ENCODE measurements at places on chromosomes 2 and 18.
A peak's percentile ranks its signal among the peaks of the same experiment; 100 is the strongest.

- DNase-seq, result no peak
These were observed 500.5 kb upstream of the SYT4 start for GRCh38 chr18:43777636-43778304.

DNA sequence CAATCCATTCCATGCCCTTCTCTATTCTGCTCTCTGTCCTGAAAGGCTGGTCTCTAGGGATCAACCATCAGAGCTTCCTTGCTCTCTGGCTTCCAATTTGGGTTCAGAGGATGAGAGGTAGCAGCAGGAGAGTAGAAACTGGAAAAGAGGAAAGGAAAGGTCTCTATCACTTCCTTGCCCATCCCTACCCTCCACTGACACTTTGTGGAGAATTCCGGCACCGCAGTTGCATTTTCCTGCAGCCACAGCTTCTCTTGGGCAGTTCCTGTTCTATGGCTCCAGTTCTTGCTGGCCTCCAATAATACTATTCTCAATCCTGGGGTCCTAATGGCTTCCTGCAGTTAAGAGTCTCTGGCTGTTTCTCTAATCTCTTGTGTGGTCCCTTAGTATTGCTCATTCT, 13.3 kb upstream of the IMPACT start:
- no peak for DNase-seq

DNA sequence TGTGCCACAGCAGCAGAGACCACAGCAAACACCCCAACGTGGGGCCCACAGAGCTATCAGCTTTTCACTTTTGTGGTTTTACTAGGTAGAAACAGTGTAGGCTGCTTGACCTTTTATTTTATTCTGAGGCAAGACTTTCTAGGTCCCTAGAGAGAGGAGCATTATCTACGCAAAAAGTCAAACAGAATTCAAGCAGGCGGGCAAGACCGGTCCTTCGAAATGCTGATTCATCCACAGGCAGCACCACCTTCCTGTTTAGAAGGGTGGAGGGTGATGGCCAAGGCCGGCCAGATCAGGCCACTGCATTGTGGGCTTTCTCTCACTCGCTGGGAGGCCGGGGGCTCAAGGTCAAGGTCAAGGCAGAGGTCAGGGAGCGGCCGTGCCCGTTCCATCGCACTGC, 573.0 kb downstream of the GALR1 start:
- DNase-seq, result no peak

DNA sequence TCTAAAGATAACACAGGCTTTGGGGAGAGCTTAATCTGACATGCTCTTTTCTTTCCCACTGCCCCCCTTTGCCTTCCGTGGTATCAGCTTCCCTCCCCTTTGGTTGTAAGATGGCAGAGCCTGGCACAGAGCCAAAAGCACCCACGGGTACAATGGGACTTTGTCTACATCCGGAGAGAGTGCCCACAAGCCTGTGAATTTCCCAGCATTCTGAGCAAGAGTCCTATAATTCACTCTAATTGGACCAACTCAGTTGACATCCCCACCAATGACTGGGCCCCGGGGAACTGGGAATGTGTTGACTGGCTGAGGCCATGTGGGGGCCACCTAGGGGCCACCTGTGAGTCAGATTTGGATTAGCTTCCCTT, 20.1 kb upstream of the C2orf72 start:
- peak; percentile 86 for DNase-seq

DNA sequence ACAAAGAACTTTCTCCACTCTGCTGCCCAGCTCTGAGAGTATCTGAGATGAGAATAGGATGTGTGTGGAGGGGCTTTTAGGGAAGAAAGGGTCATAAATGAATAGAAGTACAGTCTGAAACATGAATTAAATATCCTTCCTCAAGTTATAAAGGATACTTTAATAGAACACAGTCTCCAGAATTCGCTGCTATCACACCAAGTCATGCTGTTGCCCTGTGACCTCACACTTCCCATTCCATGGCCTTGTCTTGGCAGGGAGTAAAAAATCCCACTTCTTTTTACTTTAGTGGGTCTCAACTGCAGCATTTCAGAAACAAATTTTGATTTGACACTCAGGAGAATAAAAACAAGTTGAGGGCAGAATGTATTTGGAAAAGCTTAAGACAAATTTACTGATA, 3.8 kb upstream of the RPE start:
- DNase-seq, result no peak

GRCh38 chr18:61323951-61324350, 9.3 kb upstream of the CDH20 start:
- DNase-seq, result no peak

DNA sequence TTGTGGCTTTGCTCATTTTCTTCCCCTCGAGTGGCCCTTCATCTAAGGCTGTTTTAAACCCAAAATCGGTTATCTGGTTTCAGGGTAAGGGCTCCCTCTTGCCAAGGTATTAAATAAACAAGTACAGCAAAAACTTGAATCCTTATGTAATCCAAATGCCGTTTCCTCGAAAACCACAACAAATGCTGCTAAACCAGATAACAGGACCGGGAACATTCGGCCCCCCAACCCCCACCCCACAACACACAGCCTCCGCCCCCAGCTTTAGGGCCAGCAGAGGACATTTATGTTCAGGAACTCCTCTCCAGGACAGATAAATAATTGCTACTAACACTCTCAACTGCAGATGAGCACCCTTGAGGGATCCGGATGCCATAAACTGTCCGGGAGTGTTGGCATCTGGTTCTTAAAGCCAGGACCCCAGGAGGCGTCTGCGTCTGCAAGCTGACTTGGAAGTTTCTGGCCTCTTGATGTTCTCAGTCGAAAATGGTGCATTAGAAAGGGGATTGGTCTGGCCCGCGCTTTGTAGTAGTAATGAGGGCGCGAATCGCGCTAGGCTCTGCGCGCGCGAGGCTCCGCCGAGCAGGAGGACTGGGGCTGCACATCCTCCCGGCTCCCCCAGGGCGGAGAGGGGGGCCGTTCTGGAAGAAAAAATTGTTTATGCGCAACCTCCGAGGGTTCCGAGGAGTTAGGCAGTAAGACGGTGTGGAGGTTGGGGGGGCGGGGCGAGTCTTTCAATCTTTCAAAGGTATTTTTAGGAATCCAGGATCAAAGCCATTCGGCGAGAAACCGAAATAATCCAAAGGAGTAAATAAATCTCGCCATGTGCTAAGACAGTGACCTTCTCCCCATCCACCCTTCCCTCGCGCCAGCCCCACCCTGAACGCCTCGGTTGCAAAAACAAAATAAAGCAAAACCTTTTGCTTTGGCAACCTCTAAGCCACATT, 3.9 kb upstream of the ID2 start:
- DNase-seq, result peak; percentile 33

GRCh38 chr2:217162533-217162932, 302.7 kb upstream of the TNP1 start:
- DNase-seq, result peak; percentile 79

GRCh38 chr2:158914066-158914465, 54.4 kb upstream of the TANC1 start:
- DNase-seq, result no peak

GRCh38 chr18:63890950-63891304, 3.4 kb downstream of the SERPINB2 start:
- DNase-seq, result no peak

DNA sequence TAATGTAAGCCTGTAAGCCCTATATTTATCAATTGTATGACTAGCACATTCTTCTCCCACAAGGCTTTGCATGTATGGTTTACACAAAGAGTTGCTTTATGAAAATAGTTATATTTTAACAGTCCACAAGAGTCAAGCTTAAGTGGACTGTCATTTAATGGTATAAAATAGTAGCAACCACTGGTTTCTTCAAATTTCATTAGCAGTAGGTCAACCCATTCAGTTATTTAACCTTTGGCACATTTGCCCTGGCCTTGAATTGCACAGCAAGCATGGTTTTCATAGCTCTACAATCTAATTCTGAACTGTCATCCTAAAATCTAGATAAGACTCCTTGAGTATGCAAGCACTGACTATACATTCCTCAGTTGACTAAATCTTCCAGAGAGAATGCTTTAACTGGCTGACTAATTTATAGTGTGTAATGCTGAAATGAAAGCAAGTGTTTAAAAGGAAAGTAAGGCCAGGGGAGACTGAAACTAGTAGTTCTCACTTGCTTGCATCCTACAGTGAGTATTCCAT, 1.8 kb downstream of the DPP4 start:
- DNase-seq, result no peak

DNA sequence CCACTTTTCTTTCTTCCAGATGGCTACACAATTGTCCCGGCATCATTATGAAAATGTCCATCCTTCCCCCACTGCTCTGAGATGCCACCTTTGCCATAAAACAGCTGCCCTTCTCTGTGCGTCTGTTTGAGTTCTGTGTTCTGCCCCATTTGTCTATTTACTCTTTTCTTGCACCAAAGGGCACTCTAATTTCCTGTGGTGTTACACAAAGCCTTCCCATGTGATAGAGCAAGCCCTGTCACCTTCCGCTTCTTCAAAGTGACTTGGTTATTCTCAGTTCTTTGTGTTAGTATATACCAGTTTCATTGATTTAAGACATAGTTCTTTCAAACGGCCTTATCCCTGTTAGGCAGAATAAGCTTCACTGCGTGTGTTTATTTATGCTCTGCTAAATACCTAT, 84.1 kb downstream of the FBXO15 start:
- DNase-seq, result no peak

DNA sequence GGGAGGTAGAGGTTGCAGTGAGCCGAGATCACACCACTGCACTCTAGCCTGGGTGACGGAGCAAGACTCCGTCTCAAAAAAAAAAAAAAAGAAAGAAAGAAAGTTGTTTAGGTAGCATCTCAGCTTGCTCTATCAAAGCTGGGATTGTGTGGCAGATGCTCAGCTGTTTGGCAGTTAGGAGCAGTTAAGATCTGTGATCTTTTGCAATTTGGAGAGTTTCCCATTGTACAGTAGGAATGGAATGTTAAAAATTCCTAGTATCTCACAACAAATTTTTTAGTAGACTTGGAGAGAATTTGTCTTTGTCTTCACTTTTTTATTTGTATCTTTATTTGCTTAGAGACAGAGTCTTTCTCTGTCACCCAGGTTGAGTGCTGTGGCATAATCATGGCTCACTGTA, 122.9 kb upstream of the UNC80 start:
- no peak for DNase-seq

DNA sequence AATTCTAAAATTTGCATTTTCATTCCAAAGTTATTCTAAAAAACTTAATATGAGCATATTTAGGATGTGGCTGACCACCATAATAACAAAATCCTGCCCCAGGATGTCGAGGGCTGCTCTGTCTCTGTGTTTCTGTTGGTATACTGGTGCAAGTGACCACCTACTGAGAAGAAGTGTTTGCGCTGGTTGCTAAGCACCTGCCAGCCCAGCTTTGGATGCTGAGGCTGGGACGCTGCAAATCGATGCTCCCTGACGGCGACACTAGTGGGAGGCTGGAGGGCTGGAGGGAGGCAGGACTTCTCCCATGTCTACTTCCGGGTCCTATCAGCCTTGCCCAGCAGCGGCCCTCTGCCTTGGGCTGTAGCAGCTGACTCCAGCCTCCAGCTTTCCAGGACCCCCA, 45.0 kb downstream of the LAMA1 start:
- DNase-seq, result no peak

DNA sequence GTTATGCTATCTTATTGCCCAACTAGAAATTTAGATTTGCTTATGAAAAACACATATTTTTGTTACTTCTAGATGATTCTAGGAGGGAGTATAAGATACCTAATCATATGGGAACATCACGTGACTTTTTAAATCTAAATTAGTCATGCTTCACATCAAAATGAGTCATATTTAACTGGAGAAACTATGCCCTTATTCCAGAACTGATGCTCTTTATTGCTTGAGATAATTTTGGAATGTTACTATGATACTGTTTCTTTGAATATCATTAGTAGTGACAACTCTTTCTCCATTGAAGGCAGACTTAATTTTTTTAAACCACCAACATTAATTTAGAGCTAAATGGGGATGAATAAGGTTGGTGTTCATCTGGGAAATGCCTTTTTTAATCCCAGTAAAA, 19.9 kb upstream of the ELAC1 start:
- no peak for DNase-seq

DNA sequence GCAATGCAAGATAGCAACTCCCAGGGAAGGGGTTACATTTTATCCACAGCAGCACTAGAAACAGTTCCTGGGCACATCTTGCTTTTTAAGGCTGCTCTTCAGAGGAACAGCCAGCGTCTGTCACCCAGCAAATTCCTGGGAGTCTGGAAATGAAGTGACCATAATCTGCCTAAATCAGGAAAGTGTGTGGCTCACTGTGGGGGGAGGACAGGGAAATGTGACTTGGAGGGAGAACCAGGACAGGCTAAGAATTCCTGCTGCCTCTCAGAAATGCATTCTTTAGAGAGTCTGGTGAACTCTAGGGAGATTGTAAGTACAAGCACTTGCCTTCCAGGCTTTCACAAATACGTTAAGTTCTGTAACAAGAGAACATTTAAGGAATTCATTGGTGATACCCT, 364.3 kb upstream of the SPHKAP start:
- no peak for DNase-seq

DNA sequence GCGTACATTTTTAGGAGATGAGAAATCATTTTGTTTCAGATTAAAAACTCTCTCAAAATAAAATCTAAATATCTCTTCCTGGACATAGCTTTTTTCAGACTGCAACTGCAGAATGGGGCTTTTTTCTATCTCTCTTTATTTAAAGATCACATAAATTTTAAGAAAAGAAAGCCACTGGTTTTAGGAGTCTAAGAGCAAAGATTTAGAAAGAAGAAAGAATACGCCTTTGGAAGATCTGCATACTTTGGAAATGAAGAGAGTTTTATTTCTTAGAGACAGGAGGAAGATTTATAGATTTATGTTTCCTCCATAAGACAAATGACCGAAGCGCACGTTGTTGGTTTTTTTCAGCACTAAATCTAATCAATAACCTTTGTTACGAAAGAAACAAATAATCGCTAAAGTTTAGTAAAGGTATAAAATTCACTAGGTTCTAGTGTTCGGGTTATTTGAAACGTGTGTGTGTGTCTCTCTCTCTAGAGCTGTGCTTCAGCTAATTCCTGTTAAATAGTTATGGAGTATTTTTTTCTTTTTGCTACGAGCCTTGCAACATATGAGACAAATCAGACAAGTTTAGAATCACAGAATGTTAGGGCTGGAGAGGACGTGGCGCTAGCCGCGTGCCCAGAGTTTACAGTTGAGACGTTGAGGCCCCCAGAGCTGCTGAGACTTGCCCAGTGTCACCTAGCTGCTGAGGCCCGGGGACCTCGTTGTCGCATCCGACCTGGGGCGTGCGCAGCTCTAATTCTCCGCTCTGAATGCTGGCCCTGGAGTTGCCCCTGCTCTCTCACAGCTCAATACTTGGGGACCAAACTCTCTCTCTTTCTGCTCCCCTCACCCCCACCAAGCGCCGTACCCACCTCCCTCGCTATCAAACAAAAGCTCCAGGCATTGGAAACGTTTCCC, 69.9 kb downstream of the CTAGE1 start:
- no peak for DNase-seq

DNA sequence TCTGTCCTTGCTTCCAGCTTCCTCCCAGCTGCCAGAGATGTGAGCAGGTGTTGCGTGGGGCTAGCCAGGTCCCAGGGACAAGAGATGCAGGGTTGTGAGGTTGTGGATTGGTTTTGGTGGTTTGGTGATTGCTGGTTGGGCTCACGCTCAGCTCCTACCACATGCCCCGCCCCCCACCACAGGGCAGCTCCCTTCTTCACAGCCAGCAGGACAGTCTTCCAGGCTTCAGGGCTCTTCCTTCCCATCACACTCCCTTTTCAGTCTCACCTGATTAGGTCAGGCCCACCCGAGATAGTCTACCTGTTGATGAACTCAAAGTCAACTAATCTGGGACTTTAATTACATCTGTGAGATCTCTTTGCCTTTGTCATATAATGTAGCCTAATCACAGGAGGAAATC, 52.0 kb upstream of the GLI2 start:
- no peak for DNase-seq
